Aorta (tissue), 5 donors: ENCODE measurements at places on chromosomes 11 and 22. TPM values are rescaled to one million over a fixed set of nuclear protein-coding genes. Genes with fewer than 3 reads are reported as not detected.

DEUP1 gene
- total RNA-seq: not detected

DNA sequence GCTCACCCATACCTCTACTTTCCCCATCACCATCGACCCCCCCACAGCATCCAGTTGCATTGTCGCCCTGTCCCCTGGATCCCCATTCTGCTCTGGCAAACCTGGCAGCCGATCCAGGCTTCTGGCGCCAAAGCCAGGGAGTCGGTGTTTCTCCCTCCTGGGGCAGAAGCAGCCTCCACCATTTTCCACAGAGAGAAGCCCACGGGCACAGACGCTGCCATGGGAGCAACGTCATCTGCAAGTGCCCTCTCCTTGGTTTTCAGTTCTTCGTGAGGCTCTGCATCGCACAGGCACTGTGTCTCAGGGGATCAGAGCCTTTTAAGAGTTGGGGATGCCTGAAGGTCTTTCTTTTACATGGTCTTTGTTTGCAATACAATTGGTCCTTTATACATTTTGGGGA, 2.3 kb downstream of the YPEL4 start:
- DNase-seq: no peak

TTLL1 gene
- 3.0 TPM for total RNA-seq

UBE4A gene
- total RNA-seq: 33.4 TPM

- DNase-seq: peak; percentile 68
Measured at GRCh38 chr11:1165256-1166041, 7.7 kb downstream of the MUC5AC start.

KRTAP5-3 gene
- not detected for total RNA-seq

- DNase-seq: no peak
Measured at GRCh38 chr22:20037419-20037818, 16.5 kb downstream of the TANGO2 start.

OOSP4B gene
- not detected for total RNA-seq

GRCh38 chr11:45921561-45922424, 663 bp upstream of the LARGE2 start:
- DNase-seq: peak; percentile 73

PAMR1 gene
- total RNA-seq: 3.1 TPM

DNA sequence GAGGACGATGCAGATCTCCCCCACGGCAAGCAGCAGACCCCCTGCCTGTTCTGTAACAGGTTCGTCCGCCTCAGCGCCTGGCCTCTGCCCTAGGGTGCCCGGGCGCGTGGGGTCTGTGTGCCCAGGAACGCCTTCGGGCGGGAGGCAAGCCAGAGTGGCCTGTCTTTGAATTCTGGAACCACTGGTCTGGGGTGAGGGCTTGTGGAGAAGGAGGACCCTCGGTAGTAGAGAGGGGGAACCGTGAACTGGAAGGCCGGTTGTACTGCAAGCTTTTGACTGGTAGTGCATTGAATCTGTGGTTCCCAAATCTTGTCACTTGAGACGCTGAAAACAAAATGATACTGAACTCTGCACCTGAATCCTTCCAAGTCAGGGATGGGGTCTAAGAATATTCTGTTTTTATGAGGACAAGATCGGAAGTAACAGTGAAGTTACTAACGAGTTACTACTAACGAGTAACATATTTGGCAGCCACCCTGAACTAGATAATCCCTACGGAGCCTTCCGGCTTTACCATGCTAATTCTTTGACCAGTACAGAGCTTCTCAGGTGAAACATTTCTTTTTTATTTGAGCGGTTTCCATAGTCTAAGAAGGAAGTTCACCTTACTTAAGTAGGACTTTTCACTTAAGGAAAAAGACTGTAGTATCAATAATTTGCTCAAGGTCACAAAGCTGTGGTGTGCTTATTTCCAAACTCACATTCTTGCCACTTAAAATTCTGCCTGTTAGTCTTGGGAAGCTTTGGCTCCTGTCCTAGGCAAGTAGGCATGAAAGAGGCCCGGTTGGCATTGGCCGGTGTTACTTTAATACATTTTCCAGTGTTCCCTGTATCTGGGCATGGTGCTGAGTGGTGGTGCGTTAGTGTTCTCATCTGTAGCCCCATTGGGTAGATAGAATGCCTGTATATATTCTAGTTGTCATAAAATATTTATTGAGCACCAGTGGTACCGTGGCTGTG, 860 bp downstream of the PRMT3 start:
- DNase-seq: peak; percentile 83

DNA sequence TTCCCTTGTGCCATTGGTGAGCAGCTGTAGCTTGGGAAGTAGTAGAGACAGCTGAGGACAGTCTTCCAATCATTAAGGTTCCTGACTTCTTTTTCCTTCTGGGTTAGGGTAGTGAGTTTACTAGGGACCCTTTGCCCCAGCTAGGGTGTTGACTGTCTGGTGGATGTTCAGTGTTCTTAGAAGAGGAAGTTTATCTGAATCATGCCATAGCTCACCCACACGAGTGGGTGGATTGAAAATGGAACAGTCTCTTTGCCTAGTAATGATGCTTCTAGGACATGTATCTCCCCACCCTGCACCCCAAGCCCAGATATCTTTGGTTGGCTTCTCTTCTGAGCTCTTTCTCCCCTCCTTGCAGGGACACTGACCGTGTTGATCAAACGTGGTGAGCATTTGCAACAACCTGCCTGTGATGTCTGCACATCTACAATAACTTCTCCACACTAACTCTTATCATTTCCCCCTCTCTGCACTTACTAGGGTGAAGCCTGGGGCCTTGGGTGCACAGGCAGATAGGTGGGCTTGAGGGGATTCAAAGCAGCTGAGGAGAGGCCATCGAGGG, 57.1 kb upstream of the HORMAD2 start:
- DNase-seq: no peak

DNA sequence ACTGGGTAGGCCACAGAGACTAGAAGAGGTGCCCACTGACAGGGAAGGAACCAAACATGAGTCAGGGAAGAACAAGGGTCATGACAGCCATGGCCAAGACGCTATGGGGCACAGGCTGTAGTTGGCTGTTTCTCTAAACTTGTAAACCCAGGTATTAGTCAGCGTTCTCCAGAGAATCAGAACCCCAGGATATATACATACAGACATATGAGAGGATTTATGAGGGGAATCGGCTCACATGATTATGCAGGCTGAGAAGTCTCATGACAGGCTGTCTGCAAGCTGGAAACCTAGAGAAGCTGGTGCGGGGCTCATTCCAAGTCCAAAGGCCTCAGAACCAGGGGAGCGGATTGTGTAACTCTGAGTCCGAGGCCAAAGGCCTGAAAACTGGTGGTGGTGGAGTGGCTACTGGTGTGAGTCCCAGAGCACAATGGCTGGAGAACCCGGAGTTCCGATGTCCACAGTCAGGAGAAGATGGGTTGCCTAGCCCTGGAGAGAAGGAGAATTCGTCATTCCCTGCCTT, 29.7 kb upstream of the CD81 start:
- no peak for DNase-seq

DNA sequence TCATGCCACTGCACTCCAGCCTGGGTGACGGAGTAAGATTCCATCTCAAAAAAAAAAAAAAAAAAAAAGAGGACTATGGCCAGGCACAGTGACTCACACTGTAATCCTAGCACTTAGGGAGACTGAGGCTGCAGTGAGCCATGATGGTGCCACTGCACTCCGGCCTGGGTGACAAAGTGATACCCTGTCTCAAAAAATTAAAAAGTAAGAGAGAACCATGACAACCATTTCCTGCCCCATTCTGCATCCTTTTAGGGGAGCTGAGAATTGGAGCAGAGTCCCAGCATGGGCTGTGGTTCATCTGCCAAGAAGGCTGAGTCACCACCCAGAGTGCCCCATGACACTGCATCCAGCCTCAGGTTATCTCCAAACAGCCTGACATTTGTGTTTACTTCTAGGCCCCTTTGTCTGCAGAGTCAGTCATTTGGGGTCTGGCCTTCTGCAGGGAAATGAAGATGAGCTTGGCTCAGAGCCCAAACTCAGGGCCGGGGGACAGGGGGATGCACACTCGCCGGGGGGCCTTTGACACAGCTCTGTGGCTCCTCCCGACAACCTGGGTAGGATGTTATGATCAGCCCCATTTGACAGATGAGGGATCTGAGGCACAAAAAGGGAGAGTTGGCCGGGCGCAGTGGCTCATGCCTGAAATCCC, 4.7 kb downstream of the CSDC2 start:
- peak; percentile 82 for DNase-seq

GRCh38 chr11:134754521-134755198, 342.6 kb upstream of the B3GAT1 start:
- DNase-seq: no peak

DNA sequence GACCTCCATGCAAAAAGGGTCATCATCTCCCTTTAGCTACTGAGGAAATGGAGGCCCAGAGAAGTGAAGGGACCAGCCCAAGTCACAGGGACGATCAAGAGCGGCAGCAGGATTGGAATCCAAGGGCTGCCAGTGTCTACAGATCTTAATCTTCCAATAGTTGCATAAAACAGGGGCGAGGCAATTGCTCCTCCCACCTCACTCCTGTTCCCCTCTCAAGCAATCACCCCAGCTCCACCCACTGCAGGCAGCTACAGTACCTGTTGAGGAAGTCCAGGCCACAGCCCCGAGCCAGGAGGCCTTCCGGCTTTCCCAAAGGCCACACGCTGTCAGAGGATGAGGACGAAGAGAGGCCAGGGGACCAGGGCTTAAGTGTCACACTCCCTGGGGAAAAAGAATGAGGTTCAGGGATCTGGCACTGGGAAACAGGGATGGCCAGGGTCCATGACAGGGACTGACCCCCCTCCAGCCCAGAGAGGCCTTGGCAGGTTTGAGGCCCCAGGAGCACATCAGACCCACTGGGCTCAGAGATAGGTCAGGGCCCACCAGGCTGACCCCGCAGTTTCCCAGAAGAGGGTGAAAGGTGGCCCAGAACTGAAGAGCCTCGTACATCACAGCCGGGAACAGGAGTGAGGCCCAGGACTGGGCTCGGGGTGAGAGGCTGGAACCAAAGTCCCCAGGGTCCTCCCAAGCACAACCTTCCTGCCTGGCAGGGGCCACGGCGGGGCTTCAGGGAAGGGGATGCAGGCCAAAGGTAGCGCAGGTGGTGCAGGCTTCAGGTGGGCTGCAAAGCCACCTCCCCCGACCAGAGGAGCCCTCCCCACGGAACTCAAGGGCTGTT, 16.4 kb upstream of the MFNG start:
- DNase-seq: no peak

GRCh38 chr11:134358165-134358855, 26.5 kb downstream of the GLB1L2 start:
- DNase-seq: no peak

- DNase-seq: no peak
Measured at GRCh38 chr11:114232400-114233059, 63.7 kb upstream of the NNMT start.

PRRG4 gene
- 2.0 TPM for total RNA-seq

SCGB1C1 gene
- not detected for total RNA-seq

MRGPRX2 gene
- total RNA-seq: not detected

GRCh38 chr11:17604201-17604914, 57.3 kb downstream of the OTOG start:
- DNase-seq: peak; percentile 65

CNGA4 gene
- not detected for total RNA-seq

OSBP2 gene
- 1.1 TPM for total RNA-seq

DNA sequence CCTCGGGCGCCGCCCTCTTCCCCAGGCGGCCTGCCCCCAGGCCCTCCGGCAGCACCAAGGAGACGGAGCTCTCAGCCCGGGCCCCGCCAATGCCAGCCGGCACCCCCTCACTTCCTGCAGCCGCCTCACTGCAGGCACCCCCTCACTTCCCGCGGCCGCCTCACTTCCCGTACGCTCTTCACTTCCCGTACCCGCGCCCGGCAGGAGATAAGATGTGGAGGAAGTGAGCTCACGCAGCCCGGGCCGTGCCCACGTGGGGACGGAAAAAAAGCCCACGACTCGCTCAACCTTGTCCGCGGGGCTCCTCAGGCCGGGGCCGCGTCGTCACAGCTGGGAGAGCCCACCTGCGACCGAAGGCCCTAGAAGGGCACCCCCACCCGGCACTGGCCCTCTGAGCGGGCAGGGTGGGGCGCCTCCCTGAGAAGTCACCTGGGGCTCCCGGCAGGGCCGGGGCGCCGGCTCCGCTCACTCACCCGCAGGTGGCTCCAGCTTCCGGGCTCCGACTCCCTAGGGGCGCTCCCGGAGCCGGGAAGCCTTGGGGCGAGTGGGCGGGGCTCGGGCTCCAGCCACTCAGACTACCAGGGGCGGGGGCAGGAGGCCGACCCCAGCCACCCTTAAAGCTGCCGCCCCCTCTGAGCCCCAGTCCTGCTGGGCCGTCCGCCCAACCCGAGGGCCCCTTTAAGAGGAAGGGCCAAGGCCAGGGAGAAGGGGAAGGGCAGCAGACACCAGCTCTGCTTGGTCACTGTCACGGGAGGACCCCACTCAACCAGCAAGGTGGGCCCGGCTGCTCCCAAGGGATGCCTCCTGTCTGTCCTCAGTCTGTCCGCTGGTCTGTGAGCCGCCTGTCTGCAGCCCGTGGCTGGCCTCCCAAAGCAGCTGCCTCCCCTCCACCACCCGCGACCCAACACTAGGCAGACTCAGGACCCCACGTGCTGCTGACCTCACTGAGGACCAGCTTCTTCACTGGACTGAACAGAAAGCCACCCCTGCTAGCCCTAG, 31.4 kb downstream of the PISD start:
- DNase-seq: peak; percentile 91

DNA sequence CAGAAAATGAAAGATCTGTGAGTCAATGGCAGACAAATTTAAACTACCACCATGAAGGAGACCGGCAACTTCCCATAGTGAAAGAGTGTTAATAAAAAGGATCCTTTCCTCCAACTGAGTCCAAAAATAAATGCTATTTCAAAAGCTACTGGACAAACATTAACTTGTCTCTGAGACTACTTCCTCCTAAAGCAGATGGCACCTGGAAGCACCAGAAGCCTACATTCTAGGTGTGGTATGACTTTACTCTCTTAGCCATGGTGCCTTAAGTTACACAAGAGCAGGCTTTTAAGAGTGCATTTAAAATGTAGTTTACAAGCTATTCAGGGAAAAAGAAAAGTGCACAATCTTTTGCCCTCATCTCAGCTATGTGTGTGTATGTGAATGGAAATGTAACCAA, 2.5 kb downstream of the ARHGAP32 start:
- DNase-seq: no peak

- no peak for DNase-seq
Measured at GRCh38 chr11:122246874-122247273, 130.9 kb upstream of the BLID start.

DNA sequence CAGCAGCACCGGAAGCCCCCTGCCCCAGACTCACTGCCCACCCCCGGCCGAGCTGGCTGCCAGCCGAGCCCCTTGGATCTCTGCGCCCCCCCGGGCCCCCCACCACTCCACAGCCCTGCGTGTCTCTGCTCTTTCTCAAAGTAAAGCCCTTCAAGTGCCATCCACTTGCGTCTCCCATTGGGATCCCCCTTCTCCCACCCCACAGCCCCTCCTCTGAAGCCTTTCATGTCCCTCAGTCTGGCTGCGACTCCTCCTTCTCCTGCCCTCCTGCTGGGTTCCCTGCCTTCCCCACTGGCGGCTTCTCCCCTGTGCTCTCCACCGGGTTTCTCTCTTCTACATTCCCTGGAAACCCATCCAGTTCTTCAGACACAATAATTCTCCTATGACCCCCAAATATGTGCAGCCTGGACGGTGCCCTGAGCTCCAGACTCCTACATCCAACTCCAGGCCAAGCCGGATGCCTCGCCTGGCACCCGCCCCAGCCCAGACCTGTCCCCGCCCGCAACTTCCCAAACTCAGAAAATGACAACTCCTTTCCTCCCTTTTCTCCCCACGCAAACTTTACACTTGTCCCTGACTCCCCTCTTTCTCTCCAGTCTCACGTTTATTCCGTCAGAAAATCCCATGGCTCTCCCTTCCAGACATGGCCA, 108.9 kb downstream of the WNT7B start:
- DNase-seq: no peak
